ENCODE measurements at places on chromosomes 2 and 18. TPM values are rescaled to one million over a fixed set of nuclear protein-coding genes. Genes with fewer than 3 reads are reported as not detected.
A peak's percentile ranks its signal among the peaks of the same experiment; 100 is the strongest.

- DNase-seq = no peak
Measured at GRCh38 chr2:70988726-70989648, 5.7 kb downstream of the TEX261 start.

DNA sequence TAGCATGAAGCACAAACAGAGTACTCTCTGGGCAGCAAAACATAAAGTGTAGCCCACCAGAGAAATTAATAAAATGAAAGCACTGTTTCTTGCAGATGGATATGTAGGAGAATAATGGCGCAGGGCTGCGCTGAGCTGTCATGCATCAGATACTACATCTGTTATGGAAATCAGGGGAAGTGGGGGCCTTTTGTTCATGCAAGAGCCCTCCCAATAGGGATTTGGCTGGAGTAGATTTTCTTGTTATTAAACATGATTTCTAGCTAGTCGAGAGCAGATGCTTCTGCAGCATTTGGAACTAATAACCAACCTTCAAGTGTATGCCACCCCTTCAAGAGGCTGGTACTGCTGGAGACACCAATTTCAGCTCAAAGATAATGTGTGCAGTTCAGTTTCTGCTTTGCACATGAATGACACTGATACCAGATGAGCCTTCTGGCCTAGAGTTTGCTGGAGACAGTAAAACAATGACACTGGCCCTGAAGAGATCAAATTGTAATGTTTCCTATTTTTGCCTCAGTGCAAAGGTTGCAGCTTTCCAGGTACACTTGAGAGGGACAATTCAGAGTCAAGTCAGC lies 58.0 kb downstream of the RND3 start:
- DNase-seq = no peak

DNA sequence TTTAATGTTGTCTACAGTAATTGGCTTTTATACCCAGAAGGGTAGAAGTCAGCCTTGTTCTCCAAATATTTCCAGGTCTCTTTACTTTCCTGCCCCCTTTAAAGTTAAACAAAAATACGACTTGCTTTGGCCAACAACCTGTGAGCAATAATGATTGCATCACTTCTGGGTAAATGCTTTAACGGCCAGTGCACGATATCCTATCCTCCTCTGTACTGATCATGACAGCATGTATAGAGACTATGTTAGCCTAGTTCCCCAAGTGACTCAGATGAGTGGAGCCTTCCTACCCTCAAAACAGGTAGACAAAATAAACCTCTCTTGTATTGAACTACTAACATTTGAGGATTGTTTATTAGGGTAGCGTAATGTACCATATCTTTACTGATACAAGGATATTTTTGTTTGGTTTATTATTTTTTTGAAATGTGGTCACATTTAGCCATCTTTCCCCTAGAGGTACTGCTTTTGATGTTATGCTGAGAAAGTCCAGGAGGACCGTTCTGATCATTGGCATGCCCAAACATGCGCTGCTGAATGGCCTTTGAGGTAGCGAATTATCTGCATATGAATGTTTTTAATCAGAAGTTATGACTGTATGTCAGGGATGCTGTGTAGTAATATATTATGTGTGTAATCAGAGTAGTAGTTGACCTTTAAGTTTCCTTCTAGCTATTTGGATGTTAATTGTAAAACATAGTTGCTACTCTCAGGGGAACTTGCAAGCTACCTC lies 262.6 kb upstream of the DCC start:
- no peak for DNase-seq

- DNase-seq = no peak
Measured at GRCh38 chr2:23547725-23548124, 162.7 kb downstream of the KLHL29 start.

DNA sequence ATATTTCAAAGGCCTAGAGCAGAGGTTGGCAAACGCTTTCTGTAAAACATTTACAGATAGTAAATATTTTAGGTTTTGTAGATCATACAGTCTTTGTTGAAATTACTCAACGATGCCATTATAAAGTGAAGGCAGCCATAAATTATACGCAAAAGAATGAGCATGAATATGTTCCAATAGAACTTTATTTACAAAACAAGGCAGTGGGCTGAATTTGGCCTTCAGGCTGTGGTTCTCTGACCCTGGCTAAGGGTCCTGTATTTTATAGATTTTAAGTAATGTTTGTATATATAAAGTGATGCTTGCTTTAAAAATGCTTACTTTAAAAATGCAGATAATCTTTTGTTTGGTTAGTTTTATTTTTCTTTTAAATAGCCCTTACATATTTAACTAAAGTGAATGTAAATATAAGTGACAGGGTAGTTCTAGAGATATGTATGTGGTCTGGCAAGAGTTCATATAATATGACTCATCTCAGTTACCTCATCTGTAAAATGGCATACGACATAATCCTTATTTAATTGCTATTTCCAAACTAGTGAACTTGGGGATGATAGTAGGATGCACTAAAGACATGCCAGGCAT lies 51.7 kb upstream of the ATP5MC3 start:
- DNase-seq = peak; percentile 56

DNA sequence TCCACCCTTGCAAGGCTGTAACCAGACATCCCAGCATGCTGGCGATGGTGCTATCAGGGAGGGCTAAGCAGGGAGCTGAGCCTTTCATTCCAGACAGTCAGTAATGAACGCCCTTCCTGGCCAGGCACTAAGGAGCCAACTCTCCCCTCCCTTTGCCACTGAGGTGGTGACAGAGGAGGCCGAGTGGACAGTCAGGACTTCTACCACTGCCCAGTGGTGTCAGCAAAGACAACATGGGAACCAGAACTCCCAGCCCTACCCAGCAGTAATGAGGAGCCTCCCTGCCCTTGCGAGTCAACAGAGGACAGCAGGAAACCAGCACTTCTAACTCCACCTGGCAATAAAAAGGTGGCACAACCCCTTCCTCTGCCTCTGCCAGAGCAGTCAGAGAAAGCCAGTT lies 68.6 kb downstream of the ZAP70 start:
- DNase-seq = no peak

DNA sequence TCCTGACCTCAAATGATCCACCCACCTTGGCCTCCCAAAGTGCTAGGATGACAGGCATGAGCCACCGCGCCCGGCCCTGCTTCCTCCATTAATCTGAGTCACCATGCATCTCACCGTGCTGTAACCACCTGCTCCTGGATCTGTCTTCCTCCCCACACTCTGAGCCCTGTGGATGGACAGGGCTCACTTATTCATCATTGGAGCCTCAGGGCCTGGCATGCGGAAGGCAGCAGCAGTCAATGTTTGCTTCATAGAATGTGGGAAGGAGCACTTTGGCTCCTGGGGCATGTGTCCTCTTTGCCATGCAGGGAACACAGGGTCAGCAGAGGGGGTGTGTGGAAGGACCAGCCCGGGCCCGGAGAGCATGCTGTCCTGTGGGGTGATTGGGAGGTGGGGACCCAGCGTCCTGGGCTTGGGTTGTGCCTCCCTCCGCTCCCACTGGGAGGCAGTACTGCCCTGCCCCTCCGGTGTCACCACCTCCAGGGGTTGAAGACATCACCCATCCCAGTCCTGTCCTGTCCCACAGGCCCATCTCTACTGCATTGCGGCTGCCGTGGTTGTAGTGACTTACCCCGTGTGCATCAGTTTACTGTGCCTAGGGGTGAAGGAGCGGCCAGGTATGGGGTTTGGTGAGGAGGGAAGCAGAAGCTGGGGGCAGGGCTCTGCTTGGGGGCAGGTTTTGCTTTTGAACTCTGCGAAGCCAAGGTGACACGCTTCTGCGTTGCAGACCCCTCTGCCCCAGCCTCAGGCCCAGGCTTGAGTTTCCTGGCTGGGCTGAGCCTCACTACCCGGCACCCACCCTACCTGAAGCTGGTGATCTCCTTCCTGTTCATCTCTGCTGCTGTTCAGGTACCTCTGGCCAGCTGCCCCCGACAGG lies 11.5 kb downstream of the MFSD2B start:
- DNase-seq = no peak

DNA sequence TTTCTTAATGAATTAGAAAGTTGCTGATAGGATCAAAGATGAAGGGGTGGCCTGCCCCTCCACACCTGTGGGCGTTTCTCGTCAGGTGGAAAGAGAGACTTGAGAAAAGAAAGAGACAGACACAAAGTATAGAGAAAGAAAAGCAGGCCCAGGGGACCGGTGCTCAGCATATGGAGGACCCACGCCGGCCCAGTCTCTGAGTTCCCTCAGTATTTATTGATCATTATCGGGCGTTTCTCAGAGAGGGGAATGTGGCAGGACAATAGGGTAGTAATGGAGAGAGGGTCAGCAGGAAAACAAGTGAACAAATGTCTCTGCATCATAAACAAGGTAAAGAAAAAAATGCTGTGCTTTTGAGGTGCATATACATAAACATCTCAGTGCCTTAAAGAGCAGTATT lies 144.3 kb downstream of the CCDC102B start:
- no peak for DNase-seq

GRCh38 chr2:196528486-196529223 lies 110.9 kb upstream of the CCDC150 start:
- DNase-seq = no peak

DNA sequence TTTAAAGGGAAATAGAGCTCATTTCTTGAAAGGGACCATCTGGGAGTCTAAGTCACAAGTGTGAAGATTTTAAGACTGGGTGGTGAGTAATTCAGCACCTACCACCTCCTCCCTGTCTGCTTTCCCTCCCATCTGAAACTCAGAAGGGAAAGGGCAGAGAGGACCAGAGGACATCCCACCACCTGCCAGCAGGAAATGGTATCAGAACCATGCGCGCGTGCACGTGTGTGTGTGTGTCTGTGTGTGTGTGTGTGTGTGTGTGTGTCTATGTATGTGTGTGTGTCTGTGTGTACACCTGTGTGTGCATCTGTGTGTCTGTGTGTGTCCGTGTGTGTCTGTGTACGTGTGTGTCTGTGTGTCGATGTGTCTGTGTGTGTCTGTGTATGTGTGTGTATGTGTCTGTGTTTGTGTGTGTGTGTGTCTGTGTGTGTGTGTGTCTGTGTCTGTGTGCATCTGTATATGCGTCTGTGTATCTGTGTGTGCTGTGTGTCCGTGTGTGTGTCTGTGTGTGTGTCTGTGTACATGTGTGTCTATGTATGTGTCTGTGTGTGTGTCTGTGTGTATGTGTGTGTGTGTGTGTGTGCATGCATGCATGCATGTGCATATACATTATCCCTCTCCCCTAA lies 76.8 kb downstream of the ZFP36L2 start:
- no peak for DNase-seq

DNA sequence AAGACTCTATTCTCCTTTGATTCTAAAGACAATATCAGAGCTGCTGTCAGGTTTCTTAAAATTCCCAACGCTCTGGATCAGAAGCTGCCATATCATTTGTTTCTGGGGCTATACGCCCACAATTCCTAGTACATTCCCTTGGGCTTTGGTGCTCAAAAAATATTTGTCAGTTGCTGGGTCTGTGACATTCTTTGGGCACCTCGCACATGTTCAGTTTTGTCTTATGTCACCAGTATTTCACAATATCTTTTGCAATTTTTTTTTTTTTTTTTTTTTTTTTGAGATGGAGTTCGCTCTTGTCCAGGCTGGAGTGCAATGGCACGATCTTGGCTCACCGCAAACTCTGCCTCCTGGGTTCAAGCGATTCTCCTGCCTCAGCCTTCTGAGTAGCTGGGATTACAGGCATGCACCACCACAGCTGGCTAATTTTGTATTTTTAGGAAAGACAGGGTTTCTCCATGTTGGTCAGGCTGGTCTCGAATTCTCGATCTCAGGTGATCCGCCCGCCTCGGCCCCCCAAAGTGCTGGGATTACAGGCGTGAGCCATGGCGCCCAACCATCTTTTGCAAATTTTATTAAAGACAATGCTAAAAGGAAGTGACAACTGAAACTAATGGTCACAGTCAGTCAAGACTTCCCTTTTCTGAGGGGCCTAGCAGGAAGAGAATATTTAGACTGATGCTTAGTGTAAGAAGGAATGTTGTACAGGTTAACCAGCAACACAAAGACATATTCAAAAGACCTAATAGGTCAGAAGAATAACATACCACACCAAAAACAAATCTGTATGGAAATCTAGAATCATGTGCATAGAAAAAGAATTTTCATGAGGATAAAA lies 6.8 kb downstream of the ZNF397 start:
- DNase-seq = no peak

- no peak for DNase-seq
Measured at GRCh38 chr2:126749537-126749936, 93.6 kb downstream of the GYPC start.

- DNase-seq = no peak
Measured at GRCh38 chr2:37466533-37467222, 122.2 kb downstream of the QPCT start.

The C2orf15 gene
- 1.5 TPM for total RNA-seq

The COL4A4 gene
- 0.90 TPM for total RNA-seq

The CDH19 gene
- total RNA-seq = 18.3 TPM

The HOXD1 gene
- total RNA-seq = 0.90 TPM

The DNAJC5G gene
- total RNA-seq = 0.42 TPM

The RASGRP3 gene
- total RNA-seq = 28.5 TPM

All from urinary bladder (tissue), 4 donors.